ENCODE measurements at places on chromosomes 2 and 18.

- DNase-seq: no peak
Observed at GRCh38 chr2:12310399-12310798, 406.3 kb upstream of the TRIB2 start.

GRCh38 chr2:4992226-4992625 is 700.0 kb upstream of the SOX11 start:
- DNase-seq: peak; percentile 39

- DNase-seq: no peak
Observed at GRCh38 chr18:3234457-3234856, 13.1 kb upstream of the MYL12A start.

GRCh38 chr2:130766037-130766436 is 10.7 kb downstream of the AMER3 start:
- no peak for DNase-seq

- DNase-seq: no peak
Observed at GRCh38 chr18:5282770-5283169, 12.8 kb downstream of the ZBTB14 start.

- DNase-seq: peak; percentile 82
Observed at GRCh38 chr2:8693157-8693821, 11.4 kb downstream of the ID2 start.

DNA sequence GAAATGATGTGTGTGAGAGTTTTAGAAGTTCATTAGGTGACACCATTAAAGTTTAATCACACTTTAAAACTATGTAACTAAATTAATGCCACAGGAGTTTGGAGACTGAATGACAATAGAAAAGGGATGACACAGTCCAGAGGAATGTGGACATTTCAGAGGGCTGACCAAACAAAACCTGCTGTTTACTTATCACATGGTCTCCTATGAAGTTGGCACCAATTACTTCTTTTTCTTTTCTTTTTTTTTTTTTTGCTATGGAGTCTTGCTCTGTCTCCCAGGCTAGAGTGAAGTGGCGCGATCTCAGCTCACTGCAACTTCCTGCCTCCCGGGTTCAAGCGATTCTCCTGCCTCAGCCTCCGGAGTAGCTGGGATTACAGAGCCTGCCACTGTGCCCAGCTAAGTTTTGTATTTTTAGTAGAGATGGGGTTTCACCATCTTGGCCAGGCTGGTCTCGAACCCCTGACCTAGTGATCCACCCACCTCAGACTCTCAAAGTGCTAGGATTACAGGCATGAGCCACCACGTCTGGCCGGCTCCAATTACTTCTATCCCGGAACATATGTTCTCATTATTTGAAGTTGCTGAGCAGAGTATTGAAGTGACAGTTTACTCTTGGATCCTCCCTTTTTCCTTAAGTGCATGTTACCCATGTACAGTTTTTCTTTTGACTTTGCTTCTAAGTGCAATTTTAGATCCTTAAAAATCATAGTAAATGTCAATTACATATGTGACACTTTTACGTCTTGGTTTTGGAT is 4.3 kb downstream of the AGPS start:
- DNase-seq: no peak
